ENCODE measurements at places on chromosomes 12 and 14.

- DNase-seq: peak; percentile 49
These were observed 30.6 kb downstream of the VCPKMT start for GRCh38 chr14:50085570-50086320.

GRCh38 chr14:74064883-74065282 lies 19.4 kb downstream of the ALDH6A1 start:
- DNase-seq: no peak

DNA sequence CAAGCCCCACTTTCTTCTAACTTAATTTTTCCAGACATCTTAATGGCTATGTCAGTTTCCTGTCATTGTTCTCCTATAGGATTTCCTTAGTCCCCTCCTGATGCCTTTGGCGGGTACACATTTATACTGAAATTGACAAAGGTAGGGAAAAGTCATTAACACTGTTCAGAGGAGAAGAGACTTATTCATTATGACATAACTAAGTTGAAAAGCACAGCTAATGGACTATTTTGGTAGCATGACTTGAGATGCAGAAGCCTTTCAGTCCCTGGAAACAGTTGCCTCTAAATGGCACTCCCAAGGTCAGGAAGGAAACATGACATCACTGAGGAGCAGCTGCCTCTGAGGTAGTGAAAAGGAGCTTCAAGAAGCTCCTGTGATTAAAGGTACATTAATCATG lies 317.5 kb upstream of the KITLG start:
- peak; percentile 45 for DNase-seq

- DNase-seq: no peak
These were observed 14.7 kb downstream of the RIMBP2 start for GRCh38 chr12:130701402-130701744.

DNA sequence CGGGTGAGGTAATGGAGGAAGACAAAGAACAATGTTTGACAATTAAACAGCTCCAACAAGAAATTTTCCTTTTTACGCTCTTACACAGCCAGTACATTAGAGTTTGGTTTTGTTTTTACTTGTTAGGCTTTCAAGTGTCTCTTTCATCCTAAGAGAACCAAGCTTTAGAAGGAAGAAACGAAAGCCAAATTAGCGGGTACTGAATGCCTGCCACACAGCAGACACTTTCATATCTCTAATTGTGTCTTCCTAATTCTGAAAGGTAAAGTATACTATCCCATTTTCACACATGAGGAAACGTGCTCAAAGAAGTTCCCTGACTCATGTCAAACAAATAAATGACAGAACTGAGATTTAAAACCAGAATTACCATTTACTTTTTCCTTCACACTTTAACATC lies 65.0 kb downstream of the CDK17 start:
- no peak for DNase-seq

DNA sequence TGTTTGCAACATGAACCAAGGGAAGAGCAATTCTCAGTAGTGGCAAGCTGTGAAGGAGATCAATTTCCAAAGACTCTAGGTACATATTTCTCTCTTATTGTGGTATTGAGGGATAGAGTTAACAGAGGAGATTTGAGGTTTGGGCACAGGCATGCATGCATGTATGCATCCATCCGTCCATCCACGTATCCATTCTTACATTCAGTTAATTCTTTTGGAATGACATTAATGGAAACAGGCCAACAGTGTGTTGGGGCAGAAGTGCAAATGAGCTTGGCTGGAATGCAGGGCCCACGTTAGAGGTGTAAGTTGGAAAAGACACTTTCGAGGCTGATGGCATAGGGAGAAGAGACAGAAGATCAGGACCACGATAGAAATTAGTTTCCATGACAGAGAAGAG lies 216.9 kb upstream of the PELI2 start:
- DNase-seq: no peak

- no peak for DNase-seq
These were observed 80.6 kb downstream of the CCDC59 start for GRCh38 chr12:82277582-82277981.

GRCh38 chr14:88016768-88017167 lies 11.8 kb downstream of the GPR65 start:
- DNase-seq: no peak

- no peak for DNase-seq
These were observed 5.3 kb upstream of the PLEKHG3 start for GRCh38 chr14:64698903-64699302.

DNA sequence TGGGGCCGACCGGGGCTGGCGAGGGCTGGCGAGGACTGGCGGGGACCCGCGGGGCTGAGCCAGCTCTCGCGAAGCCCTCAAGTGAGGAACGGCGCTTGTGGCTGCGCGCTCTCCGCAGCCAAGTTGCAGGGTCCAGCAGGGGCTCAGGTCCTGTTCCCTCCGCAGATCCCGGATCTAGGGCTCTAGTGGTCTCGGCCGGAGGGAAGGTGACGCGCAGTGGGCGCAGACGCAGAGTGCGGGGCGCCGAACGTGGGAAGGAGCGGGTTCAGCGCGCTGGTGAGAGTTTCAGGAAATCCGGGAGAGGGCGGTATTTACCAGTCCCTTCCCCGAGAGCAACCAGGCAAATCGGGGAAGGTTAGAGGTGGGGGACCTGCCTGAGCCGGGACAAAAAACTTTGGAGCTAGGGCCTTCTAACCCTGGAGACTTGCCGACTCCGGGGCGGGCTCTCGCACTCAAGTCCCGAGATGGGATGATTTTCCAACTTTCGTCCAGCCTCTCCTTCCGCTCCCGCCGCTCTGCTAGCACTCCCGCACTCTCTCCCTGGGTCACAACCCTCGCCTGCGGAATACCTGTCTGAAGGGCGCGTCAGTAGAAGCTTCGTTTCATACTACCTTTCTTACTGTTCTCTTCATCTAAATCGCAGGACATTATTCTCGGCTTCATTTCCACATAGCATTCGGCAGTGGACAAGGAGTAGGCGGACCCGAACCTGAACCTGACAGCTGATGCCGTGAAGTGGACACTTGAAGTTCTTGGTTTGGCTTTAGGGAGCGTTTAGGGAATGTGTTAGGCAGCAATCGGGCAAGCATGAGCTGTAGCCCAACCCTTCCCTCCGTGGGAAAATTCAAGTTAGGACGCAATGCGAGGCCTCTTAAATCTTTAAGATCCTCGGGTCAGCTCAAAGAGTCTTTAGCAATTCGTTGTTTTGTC lies 13.6 kb upstream of the PAX9 start:
- no peak for DNase-seq

DNA sequence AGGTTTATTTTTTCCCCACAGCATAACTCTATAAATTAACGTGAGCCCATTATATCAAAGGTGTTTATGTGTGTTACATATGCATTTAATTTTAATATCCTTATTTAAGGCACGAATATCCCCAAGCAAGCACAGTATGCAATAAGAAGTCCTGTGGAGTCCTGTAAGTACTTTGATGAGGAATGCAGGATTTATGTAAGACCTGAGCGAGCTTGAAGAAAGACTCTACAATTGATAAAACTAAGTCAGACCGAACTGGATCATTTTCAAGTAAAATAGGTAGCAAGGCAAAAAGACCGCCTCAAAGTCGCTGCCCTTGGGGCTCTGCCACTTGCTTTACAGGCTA lies 755 bp downstream of the SLC25A21 start:
- no peak for DNase-seq
